Activated CD8-positive, alpha-beta memory T cell treated with anti-CD3 and anti-CD28 coated beads for 1 hour (primary cell): ENCODE measurements at places on chromosomes 4 and X.

- DNase-seq = no peak
These were observed 677 bp upstream of the CENPC start for GRCh38 chr4:67546004-67546356.

DNA sequence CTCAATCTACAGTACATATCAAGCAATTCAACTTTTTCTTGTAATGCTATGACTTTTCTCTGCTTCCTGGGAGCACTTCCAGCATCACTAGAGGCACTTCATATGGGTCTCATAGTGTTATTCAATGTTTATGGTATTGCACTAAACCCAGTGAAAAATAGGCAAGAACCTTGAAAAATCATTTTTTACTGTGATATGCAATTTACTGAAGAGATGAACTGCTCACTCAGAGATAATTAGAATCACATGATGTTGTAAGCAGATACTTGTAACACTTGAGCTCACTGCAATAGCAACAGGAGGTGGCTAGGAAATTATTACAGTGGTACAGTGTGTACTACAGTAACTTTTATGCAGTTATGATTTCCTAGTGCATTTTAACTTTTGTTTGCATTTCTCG is 93.3 kb downstream of the RASGEF1B start:
- DNase-seq = no peak

- no peak for DNase-seq
These were observed 33.5 kb downstream of the PCDH19 start for GRCh38 chrX:100376576-100376975.

DNA sequence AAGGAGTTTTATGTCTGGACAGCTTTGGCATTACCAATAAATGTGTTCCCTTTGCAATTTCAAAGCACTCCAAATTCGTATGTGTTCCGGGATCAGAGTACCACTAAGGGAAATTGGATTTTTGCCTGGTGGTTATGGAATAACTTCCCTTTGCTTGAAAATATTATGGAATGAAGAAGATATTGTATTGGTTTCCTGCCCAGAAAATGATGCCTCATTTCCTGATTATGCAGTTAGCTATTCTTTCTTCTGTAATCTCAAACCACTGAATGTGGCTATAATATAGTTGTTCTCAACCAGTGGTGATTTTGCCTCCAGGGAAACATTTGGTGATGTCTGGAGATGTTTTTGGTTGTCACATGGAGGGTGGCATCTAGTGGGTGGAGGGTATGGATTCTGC is 142.9 kb downstream of the PCDH7 start:
- no peak for DNase-seq

- DNase-seq = no peak
These were observed 8.6 kb downstream of the FAT1 start for GRCh38 chr4:186715077-186715476.

GRCh38 chr4:107255114-107255513 is 219.0 kb upstream of the DKK2 start:
- DNase-seq = no peak

- no peak for DNase-seq
These were observed 118.7 kb downstream of the SMARCA1 start for GRCh38 chrX:129404670-129405008.

DNA sequence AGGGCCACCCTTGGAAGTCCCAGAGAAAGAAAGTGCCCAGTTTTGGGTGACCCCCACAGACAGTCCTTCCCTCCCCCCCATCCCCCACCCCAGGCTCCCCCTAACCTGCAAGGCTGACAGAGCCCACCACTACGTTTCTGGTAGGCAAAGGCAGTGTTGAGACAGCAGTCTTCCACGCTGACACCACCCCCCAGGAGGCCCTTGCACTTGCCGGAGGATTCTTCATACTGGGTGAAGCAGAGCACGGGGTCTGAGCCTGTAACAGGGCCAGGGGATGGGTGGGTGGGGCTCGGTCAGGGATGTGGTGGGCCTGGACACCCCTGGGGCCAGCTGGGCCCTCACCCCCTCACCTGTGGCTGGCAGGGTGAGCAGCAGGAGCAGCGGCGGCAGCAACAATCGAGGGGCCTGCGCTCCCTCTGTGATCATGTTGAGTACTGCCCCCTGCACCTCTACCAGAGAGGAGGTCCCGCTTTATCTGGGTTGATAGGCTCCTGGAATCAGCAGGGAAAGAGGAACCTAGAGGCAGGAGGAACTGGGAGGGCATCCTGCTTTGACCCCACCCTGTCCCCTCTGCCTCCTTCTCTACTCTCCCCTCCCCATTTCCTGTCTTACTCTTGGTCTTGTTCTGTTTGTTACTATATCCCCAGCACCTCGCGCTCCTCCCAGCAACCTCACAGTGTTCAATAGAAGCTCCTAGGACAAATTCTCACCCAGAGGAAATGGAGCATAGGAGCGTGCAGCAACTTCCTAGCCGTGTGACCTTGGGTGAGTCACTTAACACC is at the start of gene CFP:
CFP (minus strand) TSS at position 512 of the 782 bp plus-strand sequence; CDS start at position 426, 86 bp downstream.
- DNase-seq = no peak
